Stimulated activated CD8-positive, alpha-beta memory T cell treated with anti-CD3 and anti-CD28 coated beads, Interleukin-4, amount 100 ng/mL, for 48 hours (primary cell): ENCODE measurements at places on chromosomes 6 and 20.

DNA sequence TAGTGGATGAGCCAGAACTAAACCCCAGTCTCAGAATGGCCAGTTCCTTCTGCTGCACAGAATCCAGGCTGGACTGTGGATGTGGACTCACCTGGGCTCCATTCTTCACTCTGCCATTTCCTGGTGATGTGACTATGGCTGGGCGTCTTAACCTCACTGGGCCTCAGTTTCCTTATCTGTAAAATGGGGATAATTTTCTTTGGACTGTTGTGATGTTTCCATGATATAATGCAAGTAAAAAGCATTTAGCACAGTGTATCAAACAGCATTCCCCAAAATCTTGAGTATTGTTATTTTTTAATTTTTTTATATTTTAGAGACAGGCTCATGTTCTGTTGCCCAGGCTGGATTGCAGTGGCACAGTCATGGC is 5.9 kb upstream of the IP6K3 start:
- DNase-seq, result no peak

GRCh38 chr20:6708010-6708409 is 59.5 kb upstream of the BMP2 start:
- DNase-seq, result no peak

DNA sequence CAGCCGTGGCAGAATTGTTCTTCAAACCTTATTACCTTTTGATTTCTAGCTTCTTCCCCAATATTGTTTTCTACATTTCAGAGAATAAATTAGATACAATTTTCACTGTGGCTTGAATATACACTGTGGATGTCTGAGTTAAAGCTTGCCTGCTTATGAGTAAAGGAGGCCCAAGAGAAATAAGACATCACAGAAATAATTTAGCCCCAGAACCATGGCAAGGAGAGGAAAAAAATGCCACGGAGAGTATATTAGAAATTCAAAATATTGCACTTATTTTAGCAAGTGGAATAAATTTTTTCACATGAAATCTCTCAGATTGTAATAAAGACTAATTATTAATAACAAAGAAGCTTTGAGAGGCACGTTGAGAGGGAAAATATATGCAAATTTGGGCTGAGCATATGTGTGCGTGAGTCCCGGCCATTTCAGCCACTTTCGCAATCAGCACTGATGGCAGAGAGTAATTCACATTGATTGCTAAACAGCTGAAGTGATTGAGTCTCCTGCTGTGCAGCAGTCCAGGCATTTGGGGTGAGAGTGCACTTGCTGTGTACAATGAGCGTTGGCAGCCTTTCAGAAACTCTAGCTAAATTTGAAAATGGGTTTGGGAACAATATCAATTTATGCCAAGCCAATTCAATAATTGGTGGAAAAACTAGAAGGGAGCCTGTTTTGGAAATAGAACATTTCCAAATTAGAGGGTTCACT is 596.0 kb downstream of the EPM2A start:
- DNase-seq, result no peak

GRCh38 chr20:58531063-58531462 is 15.9 kb upstream of the APCDD1L start:
- DNase-seq, result no peak

DNA sequence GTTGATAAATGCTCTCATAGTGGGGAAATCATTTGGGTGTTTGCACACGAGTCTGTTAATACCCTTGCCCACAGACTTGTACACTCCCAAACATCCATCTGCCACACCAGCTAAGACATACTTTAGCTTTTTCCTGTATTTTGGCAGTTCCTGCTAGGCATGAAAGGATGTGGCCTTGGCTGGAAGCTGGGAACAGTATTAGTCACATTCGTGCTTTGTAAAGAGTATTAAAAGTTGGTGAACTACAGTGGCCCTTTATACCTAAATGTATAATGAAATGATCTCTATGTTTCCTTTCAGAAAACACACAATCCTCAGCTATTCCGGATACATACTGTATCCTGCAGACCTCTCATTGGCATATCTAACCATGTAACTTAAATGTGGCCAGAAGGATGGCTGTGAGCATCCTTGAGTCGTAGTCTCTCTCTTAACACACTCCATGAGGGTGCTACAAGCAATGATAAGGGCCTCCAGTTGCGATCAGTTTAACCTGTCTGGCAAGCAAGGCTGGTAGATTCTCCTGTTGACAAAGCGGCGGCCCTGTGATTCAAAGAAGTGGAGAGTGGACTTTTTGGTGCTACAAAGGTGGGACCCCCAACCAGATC is 1.5 kb downstream of the LEMD2 start:
- no peak for DNase-seq

DNA sequence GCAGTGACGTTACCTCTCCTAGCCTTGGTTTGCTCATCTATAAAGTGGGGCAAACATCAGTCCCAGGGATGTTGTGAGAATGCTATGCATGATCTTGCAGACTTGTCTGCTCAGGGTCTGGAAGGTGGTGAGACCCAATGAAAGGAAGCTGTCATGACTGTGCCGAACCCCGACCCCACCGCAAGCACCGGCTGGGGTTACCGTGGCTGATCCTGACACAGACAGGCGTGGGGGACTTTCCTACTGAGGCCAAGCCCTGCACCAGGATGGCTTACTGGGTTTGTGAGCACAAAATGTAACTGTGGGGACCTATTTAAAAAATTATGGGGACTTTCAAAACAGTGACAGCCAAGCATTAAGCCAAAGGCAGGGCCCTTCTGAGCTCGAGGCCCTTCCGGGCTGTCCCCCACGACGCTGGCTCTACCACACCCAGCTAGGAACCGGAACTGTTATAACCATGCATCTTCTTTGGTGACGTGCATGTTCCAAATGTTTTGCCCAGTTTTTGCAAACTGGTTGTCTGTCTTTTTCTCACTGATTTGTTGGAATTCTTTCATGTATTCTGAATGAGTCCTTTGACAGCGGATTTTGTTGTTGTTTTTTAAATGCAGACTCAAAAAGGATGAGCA is 76.6 kb upstream of the PMEPA1 start:
- no peak for DNase-seq

- DNase-seq, result no peak
These were observed 149.9 kb upstream of the PTPN1 start for GRCh38 chr20:50360218-50360672.

GRCh38 chr20:19205981-19206396 is 6.5 kb upstream of the SLC24A3 start:
- peak; percentile 89 for DNase-seq

DNA sequence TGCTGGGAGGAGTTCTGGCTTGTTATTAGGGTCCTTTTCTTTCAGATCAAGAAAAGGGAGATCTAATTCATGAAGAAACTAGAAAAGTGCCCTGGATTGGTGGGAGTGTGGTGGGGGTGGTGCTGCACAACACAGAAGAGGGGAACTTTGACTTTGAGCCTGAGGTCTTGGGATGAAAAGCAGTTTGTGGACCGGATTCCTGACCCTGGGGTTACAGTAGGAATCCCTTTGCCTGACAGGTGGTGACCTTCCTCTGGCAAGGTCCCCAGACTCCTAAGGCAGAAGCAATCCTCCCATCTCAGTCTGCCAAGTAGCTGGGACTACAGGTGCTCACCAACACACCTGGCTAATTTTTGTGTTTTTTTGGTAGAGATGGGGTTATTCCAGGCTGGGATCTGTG is 45.3 kb upstream of the IER3 start:
- DNase-seq, result no peak

DNA sequence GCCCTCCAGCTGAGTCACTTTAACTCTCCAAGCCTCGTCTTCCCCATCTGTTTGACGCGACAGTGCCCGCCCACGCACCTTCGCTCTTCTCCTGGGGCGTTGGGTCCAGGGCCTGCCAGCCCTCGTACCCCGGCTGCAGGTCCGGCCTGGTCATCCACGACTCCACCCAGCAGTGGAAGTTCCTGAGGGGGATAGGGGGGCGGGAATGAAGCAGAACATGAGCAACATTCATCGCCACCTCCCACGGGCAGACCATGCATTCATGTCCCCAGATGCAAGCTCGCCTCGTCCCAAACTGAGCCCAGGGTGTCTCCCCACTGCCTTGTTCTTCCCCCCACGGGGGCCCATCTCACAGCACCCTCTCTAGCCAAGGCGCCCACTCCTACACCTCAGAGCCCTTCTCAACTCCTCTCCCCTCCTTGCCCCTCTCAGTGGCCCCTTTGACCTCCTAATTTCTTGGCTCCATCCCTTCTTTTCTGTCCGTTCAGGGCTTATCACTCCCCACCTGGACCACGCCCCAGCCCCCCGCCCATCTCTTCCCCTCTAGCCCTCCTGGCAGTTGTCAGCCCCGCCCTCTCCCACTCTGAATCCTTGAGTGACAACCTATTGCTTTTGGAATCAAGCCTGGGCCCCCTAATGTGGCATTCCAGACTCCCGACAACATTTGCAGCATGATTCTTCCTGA is 23.7 kb downstream of the TGM2 start:
- no peak for DNase-seq

DNA sequence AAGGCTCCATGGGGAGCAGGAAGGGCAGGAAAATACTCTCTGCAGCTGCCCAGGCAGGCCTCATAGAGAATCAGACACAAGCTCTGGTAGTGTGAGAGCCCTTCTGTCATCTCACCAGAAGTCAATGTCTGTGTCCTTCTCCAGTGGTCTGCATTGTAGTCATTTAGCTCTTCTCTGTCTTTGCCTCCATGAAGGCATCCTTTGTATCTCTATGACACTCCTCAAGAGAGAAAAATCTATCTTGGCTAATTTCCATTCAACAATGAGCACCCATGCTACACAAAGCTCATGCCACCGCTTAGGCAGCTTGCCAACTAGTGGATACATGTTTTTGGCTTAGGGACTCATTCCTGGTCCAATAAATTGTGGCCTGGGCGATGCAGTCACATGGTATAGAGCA is 92.1 kb downstream of the RNF217 start:
- DNase-seq, result no peak

- DNase-seq, result no peak
These were observed 3.6 kb upstream of the CYP24A1 start for GRCh38 chr20:54177378-54177777.

GRCh38 chr6:129755787-129756186 is 45.8 kb upstream of the ARHGAP18 start:
- no peak for DNase-seq
